ENCODE measurements at places on chromosomes 5 and 9.

DNA sequence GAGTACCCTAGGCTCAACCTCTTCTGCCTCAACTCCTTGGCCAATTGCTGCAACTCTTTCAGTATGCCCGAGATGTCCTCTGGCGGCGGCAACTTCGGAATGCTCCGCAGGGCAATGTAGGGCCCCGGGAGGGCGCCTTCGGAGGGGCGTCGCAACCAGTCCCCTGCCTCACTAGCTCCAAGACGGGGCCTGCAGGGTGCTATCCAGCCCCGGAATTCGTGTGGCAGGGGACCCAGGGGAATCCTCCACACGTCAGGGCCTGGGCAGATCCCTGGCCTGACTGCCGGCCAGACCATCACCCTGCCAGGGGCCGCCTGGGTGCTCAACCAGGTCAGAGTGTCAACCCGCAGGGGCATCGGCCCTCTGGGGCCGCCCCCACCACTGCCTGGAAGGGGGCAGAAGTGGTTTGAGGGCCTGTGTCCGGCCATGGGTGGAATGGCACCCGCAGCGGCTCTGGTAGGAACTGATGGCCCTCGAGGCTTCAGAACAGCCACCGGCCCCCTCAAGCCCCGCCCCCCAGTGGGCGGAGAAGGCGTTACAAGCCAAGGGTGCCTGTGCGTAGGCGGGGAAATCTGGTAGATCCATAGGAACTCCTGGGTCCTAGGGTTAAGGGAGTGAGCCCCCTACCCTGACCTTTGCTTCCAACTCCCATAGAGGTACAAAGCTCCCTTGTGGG lies at the start of gene POU5F2:
Gene POU5F2, minus strand, starts transcription at position 465 of the 676 bp plus-strand sequence. Its CDS starts 37 bp downstream, at position 428.
- DNase-seq: no peak

GRCh38 chr5:132271251-132272246 lies 14.1 kb downstream of the PDLIM4 start:
- DNase-seq: no peak

DNA sequence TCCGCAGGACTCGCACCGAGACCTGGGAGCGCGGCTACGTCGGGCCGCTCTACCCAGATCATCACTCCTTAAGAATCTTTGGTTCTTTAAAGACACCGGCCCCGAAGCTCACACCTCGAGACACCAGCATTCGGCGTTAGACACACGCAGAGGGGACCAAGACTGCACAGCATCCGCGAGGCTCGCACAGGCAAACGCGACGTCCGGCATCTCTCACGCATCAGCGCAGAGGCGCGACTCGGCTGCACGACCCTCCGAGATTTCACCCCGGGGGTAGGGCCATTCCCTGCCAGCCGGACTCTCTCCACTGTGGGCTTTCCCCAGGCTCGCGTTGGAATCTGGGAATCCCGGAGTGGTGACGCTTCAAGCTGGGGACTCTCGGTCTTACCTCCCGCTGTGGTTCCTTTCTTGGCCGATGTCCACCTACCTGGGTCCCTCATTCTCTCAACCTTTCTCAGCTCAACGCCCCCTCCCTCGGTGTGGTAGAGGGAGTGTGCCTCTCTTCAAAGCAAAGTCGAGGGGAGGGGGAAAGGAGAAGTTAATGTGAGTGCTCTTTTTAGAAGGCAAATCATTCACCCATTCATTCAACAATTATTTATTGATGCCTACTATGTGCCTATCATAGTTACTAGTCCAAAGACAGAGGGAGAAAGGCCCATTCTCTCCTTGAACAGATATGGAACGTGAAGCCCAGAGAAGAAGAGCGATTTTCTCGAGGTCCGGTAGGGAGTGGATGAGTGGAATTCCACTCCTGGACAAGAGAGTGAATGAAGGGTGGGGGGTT lies 1.3 kb upstream of the HAND1 start:
- no peak for DNase-seq

DNA sequence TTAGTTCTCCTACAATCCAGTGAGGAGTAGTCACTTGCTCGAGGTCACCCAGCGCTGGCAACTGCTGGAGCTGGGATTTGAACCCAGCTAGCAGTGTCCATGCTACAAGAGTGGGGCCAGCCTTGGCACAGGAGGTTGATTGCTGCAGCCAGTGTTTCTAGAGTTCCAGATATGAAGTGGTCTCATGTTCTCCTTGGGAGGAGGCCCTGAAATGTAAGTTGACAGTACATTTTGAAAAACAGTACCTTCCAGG lies 802 bp downstream of the CCDC107 start:
- no peak for DNase-seq

DNA sequence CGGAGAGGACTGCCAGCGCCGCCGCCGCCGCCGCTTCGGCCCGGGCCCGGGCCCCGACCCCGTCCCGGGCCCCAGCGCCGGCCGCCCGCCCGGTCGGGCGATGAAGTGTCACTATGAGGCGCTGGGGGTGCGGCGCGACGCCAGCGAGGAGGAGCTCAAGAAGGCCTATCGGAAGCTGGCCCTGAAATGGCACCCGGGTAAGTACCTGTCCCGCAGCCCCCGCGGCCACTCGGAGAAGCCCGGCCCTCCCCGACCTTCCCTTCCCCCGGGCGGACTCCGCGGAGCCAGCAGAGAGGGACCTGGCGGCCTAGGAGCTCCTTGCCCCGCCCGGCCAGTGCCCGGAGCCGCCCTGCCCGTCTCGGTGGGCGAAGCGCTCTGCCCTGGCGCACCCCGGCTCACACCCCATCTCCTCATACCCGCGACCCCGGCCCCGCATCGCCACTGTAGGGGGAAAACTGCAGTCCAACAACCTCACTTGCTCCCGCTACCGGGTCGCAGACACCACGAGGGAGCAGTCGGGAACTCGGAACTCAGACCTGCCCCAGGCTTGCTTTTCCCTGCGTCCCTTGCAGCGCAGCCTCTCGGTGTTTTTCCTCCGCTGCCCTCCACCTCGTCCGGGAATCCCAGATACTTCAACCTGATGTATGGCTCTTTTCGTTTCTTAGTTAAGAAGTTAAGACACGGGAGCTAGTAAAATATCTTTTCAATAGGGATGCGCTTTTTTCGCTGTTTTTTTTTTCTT lies 532 bp downstream of the DNAJC21 start:
- DNase-seq: peak; percentile 59

DNA sequence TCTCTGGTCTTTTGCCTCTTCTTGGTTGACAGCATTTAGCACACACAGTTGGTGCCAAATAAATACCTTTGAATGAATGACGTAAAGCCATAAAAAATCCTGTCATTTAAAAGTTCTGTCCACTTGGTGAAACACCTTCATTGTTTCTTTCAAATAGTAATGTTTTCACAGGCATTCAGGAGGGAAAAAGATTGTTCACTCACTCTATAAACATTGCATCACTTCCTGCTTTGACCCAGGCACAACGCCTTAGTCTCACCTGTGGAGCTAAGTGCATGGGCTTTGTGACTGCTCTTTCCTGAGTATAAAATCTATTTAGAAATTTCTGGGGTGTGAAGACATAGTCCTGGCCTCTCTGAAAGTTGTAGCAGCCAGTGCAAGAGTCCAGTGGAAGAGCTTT lies 88.9 kb upstream of the CXCL14 start:
- no peak for DNase-seq

- DNase-seq: no peak
These were observed 50.1 kb upstream of the HAND1 start for GRCh38 chr5:154528005-154528594.

GRCh38 chr9:99971410-99971809 lies 65.0 kb downstream of the STX17 start:
- DNase-seq: no peak

DNA sequence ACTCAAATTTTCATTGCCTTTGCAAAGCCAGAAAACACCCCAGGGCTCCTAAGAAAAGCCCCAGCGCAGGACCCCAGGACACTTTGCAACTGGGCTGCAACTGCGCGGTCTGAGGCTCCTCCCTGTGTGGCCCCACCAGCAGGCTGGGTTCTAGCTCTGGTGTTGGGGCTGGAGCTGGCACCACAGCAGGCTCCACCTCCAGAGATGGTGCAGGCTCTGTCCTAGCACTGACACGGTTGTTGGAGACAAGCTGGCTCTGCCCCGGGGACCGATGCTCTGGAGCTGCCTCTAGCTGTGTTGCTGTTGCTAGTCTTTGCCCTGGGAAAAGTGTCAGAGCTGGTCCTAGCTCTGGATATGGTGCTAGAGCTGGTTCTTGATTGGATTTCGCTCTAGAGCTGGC lies 13.6 kb downstream of the LCN10 start:
- DNase-seq: no peak

DNA sequence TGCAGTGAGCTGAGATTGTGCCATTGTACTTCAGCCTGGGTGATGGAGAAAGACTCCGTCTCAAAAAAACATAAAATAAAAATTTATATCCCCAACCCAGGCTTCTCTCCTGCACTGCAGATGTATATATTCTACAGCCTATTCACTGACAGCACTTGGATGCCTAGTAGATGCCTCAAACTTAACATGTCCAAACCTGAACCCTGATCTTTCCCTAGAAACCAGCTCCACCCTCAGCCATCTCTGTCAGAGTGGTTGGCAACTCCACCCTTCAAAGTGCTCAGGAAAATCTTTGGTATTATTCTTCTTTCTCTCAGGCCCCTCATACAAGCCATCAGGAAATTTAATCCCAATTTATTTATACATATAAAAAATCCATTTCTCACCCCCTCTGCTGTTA lies 36.9 kb upstream of the TXN start:
- no peak for DNase-seq

DNA sequence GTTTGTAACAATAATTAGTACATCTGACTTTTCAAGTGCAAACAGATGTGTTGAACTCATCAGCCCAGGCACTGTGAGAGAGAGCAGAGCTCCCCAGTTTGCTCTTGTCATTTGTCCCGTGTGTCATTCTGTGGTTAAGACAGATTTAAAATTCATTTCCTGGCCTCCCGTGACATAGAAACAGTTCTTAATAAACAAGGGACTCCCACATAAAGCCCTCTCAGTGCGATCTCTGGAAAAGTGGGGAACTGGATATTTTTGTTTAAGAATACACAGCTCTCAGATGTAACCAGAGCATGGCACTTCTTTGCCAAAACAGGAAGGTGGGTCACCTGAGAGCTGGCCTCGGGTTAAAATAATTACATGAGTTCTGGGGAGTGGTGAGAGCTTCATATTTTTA lies 58.6 kb downstream of the PRKACG start:
- DNase-seq: no peak

GRCh38 chr9:118290116-118290515 lies 585.9 kb downstream of the TLR4 start:
- DNase-seq: no peak

DNA sequence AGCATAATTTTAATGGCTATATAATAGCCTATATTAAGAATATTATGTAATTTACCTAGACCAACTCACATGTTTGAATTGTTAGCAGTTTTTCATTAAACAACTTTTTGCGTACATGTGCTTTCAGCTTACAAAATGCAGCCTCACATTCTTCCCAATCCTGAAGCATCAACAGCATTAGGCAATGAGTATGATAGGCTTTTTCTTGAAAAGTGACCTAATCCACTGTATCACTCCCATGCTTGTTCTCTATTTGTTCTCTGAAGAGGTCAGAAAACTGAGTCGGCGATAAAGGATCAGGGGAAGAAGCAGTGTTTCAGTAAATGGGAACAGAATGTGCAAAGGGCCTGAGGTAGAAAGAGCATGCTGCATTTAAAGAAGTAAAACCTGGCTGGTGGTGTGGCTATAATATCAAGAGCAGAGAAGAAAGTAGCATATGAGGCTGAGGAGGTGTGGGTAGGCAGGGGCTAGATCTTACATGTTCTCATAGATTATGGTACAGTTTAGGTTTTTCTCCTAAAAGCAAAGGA lies 212.4 kb downstream of the SAXO1 start:
- DNase-seq: no peak

DNA sequence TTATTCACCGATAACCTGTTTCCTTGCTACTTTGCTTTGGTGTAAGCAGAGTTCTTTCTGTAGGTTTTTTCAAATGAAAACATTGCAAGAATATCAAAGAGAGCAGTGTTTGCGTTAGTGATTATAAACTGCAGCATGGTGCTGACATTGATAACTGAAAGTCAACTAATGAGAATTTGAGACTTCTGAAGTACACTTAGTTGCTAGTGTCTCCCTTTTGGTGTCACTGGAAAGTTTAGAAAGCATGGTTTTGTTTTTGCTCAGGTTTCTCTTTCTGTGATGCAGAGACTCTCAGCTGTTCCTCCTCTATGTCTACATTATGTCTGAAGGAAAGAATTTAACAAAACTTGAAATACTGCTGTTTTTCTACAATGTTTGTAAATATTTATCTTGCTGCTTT lies 80.2 kb upstream of the ZNF169 start:
- no peak for DNase-seq

- no peak for DNase-seq
These were observed 108.6 kb downstream of the PHF2 start for GRCh38 chr9:93684806-93685543.

DNA sequence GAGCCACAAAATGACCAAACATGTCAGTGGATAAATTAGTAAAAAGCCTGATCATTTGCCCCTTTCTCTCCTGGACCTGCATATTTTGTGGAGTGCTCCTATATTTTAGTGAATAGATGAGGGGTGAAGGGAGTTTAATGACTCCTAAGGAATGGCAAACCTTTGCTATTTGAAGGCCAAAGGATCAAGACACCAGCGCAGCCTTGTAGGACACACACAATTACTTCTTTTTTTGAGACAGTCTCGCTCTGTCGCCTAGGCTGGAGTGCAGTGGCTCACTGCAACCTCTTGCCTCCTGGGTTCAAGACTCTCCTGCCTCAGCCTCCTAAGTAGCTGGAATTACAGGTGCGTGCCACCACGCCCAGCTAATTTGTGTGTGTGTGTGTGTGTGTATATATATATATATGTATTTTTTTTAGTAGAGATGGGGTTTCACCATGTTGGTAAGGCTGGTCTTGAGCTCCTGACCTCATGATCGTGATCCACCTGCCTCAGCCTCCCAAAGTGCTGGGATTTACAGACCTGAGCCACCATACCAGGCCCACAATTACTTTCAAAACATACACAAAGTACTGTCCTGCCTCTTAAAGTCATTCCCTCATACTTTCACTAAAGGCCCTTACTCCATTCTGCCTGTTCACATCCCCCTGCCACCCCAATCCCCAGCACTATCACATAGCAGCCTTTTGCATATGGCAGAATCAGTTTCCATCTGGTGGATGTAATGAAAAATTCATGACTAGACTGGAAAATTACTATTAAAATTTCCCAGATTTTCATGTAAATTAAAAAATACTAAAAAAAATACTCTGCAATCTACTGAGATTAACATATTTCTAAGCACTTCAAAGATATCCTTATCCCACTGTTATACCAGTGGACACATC lies 60.4 kb downstream of the CSNK1A1 start:
- no peak for DNase-seq

DNA sequence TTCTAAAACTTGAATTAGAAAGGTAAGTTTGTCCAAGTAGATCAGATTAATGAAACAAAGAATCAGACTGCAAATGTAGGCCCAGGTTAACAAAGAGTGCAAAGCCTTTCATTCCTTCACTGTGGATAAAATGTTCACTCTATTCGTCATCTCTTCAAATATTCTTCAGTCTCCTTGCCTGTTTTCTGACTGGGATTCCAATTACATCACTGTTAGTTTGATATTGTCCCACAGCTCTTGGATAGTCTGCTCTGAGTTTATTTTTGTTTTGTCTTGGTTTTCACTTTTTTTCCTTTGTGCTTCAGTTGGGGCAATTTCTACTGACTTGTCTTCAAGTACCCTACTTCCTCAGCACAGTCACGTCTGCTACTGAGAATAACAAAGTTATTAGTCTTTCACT lies 38.5 kb upstream of the GZMA start:
- no peak for DNase-seq

GRCh38 chr5:179960204-179960831 lies 52.6 kb upstream of the TBC1D9B start:
- DNase-seq: no peak

- no peak for DNase-seq
These were observed 21.1 kb upstream of the LHX2 start for GRCh38 chr9:123990427-123990826.

- no peak for DNase-seq
These were observed 15.1 kb downstream of the HNRNPK start for GRCh38 chr9:83964973-83965349.

All from left renal cortex interstitium (tissue), 4 donors.